CD4-positive, alpha-beta T cell treated with Interleukin-4 for 1 hour (primary cell): ENCODE measurements at places on chromosomes 16 and 17.

GRCh38 chr16:27225536-27226360, 22.4 kb downstream of the KDM8 start:
- DNase-seq: no peak

DNA sequence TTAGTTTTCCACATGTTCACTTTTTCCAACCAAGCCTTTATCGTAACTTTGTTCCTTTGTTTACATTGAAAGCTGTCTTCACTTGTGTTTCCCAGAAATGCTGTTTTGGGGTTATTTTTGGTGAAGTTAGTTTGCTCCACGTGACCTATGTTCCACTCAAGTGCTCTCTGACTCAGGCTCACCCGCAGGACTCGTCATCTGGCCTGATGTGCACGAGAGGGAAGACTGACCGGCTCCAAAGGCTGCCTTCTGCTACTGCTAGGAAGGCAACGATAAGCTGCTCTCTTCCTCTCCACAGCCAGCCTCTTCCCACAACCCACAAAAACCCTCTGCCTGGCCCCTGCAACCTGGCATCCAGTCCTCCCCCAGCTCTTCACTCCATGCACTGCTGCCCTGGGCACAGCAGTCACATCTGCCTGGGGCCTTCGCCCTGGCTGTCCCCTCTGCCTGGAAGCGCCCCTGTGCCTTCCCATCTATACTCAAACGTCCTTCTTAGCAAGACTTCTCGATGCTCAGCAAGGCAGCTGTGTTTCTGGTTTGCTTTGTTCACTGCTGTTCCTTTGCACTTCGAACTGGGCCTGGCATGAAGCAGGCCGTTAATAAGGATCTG, 28.0 kb downstream of the ZCCHC14 start:
- DNase-seq: peak; percentile 13

GRCh38 chr17:15900871-15901270, 44.1 kb upstream of the ADORA2B start:
- DNase-seq: no peak

- DNase-seq: no peak
Measured at GRCh38 chr16:58299757-58300349, 5.0 kb upstream of the PRSS54 start.

- no peak for DNase-seq
Measured at GRCh38 chr17:74873874-74874614, 1.2 kb upstream of the FDXR start.
